ENCODE measurements at places on chromosomes 6 and 20. TPM values are rescaled to one million over a fixed set of nuclear protein-coding genes. Genes with fewer than 3 reads are reported as not detected.

- H3K36me3 ChIP-seq = no peaks in the 10 kb centered on the region
- H3K27me3 ChIP-seq = peaks cover 17% of the 10 kb centered on the region
- H3K4me1 ChIP-seq = no peaks in the 10 kb centered on the region
- H3K4me3 ChIP-seq = no peak overlapping the region
- no peak overlapping the region for H3K27ac ChIP-seq
- DNase-seq = no peak
These were observed 18.4 kb upstream of the HLA-G start for GRCh38 chr6:29809249-29809648.

- no peak overlapping the region for H3K27ac ChIP-seq
- H3K4me3 ChIP-seq = no peak overlapping the region
- no peaks in the 10 kb centered on the region for H3K27me3 ChIP-seq
- no peaks in the 10 kb centered on the region for H3K36me3 ChIP-seq
- H3K4me1 ChIP-seq = peaks cover 23% of the 10 kb centered on the region
These were observed 48.0 kb downstream of the CDC5L start for GRCh38 chr6:44435500-44435899.

- no peaks in the 10 kb centered on the region for H3K27me3 ChIP-seq
- no peak for DNase-seq
- no peaks in the 10 kb centered on the region for H3K4me1 ChIP-seq
- H3K27ac ChIP-seq = no peak overlapping the region
- no peaks in the 10 kb centered on the region for H3K36me3 ChIP-seq
These were observed 431.8 kb upstream of the NOX3 start for GRCh38 chr6:155887421-155887820.

- H3K27ac ChIP-seq = no peak overlapping the region
- no peaks in the 10 kb centered on the region for H3K36me3 ChIP-seq
- H3K4me1 ChIP-seq = no peaks in the 10 kb centered on the region
- H3K27me3 ChIP-seq = no peaks in the 10 kb centered on the region
- H3K4me3 ChIP-seq = no peak overlapping the region
- no peak for DNase-seq
These were observed 117.0 kb downstream of the MAP3K7 start for GRCh38 chr6:90469906-90470305.

GRCh38 chr6:5674141-5674540 is 332.6 kb downstream of the NRN1 start:
- H3K27ac ChIP-seq = no peak overlapping the region
- no peak overlapping the region for H3K4me3 ChIP-seq
- no peaks in the 10 kb centered on the region for H3K27me3 ChIP-seq
- peaks cover 5% of the 10 kb centered on the region for H3K4me1 ChIP-seq
- H3K36me3 ChIP-seq = no peaks in the 10 kb centered on the region

- H3K27me3 ChIP-seq = no peaks in the 10 kb centered on the region
- no peak overlapping the region for H3K4me3 ChIP-seq
- peaks cover 8% of the 10 kb centered on the region for H3K4me1 ChIP-seq
- no peak overlapping the region for H3K27ac ChIP-seq
- no peak for DNase-seq
These were observed 72.7 kb upstream of the NOX3 start for GRCh38 chr6:155528335-155528734.

GRCh38 chr6:2296781-2297180 is 51.4 kb upstream of the GMDS start:
- no peak overlapping the region for H3K4me3 ChIP-seq
- peaks cover 3% of the 10 kb centered on the region for H3K36me3 ChIP-seq
- no peaks in the 10 kb centered on the region for H3K4me1 ChIP-seq
- no peak overlapping the region for H3K27ac ChIP-seq

The TRPC4AP gene
- total RNA-seq = 70.3 TPM
